ENCODE measurements at places on chromosomes 3 and 15.

- DNase-seq: no peak
Measured at GRCh38 chr3:132665230-132665745, 5.2 kb downstream of the UBA5 start.

DNA sequence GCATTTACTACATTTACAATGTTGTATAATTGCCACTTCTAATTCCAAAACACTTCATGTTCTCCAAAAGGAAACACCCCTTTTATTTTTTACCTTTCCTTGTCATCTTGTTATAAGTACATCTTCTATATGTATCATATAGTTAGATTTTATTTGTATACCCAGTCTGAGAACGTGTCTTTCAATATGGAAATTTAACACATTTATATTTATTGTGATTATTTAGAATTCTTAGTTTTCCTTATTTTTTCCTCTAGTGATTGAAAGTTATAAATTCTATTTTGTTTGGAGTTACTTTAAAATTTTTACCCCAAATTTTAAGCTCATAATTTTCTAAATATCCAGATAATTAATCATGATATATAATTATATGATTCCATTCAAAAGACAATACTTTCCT, 15.8 kb downstream of the CMTM8 start:
- no peak for DNase-seq

GRCh38 chr3:25831578-25831977, 41.7 kb downstream of the OXSM start:
- no peak for DNase-seq

GRCh38 chr3:129121016-129121791, 400 bp downstream of the RAB43 start:
- no peak for DNase-seq

DNA sequence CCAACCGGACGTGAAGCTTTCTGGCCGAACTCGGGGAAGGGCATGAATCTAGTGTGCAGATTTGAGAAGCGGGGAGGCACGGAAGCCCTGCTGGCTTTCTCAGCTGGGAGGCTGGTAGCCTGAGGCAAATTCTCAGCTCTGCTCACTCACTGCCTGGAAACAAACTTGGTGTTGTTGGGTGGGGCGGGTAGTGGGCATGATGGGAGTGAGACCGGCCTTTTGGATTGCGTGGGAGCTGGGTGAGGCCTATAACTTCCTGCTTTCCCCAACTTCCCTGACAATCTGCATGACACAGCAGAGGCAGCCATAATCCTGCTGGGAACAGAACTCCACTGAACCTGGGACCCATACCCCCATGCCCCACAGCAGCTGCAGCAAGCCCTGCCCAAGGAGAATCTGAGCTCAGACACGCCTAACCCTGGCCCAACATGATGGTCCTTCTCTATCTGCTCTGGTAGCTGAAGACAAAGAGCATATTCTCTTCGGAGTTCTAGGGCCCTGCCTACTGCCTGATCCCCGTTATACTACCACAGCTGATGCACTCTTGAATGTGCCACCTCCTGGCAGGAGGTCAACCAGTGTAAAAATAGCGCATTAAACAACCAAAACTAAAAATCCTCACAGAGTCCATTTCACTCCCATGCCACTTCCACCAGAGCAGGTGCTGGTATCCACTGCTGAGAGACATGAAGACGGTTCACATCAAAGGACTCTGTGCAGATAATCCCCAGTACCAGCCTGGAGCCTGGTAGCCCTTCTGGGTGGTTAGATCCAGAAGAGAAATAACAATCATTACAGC, 44.7 kb downstream of the CEP70 start:
- no peak for DNase-seq

DNA sequence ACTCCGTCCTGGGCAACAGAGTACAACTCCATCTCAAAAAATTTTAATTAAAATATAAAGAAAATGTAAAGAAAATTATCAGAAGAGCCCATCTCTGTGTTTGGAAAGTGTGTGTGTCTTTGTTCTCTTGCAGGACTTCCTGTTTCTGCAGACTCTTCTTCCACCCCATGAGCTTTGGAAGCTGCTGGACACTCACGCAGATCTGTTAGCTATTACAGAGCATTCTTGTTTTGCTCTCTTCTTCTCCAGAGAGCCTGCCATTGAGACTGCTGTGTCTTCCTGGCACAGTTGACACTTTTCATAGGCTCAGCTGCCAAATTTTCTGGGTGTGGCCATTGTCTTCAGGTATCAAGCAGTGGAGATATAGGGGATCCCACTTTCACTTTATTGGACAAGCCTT, 6.0 kb upstream of the CCR8 start:
- DNase-seq: no peak

DNA sequence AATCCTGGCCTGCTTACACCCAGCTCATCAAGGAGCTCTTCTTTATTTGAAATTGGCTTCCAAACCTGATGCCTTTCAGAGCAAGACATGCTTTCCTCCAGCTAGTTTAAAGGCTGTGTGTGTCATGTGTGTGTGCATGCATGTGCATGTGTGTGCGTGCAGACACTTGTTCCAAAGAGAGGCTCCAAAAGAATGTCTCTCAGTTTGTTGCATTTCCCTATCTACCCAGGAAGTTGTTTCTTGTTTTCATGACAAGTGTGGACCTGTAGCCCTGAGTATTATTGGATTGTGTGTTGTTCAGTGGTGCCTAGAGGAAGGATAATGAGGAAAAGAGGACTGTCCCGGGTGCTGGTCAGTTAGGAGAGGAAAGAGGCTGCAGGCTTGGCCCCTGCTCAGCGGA, 240.0 kb downstream of the THSD4 start:
- DNase-seq: no peak

GRCh38 chr3:147197739-147198138, 208.6 kb downstream of the ZIC4 start:
- DNase-seq: no peak

DNA sequence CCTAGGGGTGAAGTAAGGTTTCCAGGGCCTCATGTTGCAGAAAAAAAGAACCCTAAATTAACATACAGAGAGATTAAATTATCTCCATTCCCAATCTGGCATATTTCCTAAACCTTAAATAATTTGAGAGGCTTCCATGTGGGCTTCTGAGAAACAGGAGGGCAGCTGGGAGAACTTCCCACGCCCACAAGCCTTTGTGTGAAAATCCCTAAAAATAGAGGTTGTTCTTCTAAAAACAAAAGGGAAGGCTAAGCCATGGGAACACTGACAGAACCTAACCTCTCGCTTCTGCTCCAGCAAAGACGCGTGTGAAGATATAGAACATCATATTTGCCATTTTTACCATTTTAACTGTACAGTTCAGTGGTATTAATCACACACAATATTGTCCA, 812 bp upstream of the SLC12A8 start:
- DNase-seq: no peak

GRCh38 chr15:48190932-48191573, 412 bp upstream of the CTXN2 start:
- peak; percentile 1 for DNase-seq

- no peak for DNase-seq
Measured at GRCh38 chr3:157113832-157114505, 46.0 kb downstream of the CCNL1 start.

DNA sequence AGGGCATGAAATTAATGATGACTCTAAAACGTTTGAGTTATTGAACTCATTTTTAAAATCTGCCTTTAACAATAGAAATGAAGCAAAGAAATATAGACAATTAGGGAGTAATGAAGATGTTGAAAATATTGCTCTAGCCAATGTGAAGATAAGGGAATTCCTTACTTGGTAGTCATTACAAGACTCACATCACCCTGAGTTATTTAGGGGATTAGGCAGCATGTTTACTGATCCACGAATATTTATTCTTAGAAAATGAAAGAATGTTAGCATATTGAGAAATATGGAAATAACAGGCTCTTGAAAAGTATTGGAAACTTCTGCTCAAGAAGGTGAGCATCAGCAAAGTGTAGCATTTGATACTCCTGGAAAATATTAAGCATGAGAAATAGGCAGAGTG, 398.1 kb upstream of the ARPP21 start:
- no peak for DNase-seq

- DNase-seq: no peak
Measured at GRCh38 chr3:10939556-10939955, 53.0 kb upstream of the SLC6A1 start.

- no peak for DNase-seq
Measured at GRCh38 chr3:64271631-64272030, 46.4 kb upstream of the PRICKLE2 start.

DNA sequence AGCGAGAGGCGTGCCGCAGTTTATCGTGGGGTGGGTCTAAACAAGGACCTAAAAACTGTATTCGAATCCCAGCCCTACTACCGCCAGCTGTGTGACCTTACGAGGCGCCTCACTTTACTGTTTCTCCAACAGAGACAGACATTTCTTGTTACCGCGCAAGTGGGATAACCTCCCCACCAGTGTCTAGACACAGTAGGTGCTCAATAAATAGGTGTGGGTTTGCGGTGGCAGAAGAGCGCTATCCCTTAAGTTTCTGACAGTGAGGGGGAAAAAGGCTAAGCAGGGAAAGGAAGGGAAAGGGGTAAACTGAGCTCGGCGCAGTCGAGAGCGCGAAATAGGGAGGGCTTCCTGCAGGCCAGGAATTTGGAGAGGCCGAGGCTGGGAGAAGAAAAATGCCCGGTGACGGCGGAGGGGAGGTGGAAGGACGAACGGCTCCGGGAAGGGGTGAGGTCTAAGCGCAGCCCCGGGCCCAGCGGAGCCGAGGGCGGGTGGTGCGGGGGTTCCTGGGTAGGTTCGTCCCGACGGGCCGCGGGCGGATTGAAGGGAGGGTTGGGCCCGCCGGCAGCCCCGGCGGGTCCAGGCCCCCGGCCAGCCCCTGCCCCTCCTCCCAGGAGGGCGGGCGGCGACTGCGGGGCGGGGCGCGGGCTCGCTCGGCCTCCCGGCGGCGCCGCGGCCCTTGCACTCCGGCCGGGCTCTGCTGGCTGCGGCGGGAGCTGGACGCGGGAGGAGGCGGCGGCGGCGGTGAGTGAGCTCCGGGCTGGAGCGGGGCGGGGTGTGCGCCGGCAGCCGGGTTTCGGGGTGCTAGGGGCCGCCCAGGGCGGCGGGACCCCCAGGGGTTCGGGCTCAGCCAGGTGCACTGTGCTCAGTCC, at the start of gene CGNL1:
CGNL1 (plus strand) TSS at position 679 of the 869 bp plus-strand sequence. CDS start 61,495 bp downstream, outside the sequence.
- DNase-seq: no peak

DNA sequence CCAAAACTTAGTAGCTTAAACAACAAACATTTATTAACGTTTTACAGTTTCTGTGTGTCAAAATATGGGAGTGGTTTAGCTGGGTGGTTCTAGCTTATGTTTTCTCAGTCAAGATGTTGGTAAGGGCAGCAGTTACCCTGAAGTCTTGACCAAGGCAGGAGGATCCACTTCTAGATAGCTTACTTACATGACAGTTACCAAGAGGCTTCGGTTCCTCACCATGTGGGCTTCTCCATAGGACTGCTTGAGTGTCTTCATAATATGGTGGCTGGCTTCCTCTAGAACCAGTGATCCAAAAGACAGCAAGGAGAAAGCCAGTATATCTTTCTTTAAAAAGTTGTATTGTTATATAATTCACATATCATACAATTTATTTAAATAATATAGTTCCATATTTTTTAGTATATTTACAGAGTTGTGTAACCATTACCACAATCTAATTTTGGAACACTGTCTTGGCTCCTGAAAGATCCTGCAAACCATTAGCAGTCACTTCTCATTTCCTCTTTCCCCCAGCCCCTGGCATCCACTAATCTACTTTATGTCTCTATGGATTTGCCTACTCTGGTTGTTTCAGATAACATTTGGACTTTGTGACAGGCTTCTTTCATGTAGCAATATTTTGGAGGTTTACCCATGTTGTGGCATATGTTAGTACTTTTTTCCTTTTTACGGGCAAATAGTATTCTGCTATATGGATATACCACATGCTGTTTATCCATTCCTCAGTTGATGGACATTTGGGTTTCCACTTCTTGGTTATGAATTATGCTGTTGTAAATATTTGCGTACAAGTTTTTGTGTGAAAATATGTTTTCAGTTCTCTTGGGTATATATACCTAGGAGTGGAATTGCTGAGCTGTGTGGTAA, 33.3 kb downstream of the MAPK6 start:
- DNase-seq: no peak

GRCh38 chr3:180018543-180018942, 18.2 kb downstream of the PEX5L start:
- DNase-seq: no peak

DNA sequence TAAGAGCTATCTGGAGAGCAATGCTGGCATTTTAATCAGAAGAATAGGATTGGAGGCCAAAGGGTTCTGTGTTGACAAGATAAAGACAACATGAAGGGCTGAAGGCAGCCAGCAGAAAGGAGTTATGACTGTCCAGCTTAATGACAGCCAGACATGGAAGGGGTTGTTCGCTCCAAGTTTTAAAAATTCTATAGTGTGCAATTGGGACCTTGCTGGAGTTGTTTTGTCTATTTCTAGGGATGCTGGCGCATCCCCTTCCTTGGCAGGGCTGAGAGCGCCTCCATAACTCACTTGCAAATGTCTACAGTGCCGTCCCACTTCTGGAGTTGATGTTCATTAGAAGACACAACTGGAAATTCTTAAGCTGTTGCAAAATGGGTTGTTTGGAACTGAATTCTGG, 200.7 kb downstream of the TLE3 start:
- DNase-seq: no peak

- no peak for DNase-seq
Measured at GRCh38 chr3:47010111-47010712, 30.7 kb downstream of the NBEAL2 start.

DNA sequence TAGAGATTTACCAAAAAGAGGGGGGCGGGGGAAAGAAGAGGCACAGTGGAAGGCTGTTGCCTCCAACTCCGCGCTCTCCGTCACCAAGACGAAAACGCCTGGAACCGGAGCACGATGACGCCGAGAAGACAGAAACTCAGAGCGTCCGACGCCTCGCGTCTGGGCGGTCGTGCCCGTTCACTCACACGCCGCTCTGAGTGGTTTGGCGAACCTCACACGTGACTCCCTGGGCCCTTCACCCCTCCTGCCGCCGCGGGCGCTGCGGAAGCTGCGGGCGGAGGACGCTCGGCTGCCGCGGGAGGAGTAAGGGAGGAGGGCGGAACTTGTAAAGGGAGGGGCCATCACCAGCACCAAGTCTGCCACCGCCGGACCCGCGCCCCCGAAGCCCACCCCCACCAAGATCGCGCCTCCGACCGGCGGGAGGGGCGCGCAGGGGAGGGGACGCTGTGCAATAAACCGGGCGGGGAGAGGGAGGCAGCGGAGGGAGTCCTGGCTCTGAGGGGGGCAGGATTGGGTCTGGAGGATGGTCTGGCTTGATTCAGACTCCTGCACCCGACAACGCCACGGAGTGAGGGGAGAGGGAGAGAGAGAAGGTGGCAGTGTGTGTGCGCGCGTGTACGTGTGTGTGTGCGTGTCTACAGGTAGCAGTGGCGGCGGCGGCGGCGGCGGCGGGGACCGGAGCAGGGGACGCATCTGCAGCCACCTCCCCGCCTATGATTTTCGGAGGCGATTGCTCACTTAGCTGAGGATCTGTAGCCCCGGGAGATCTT, 1.9 kb upstream of the NLGN1 start:
- no peak for DNase-seq

GRCh38 chr3:145678401-145678800, 482.6 kb downstream of the PLOD2 start:
- no peak for DNase-seq

All from activated naive CD4-positive, alpha-beta T cell (primary cell).